NB4 (cell line): ENCODE measurements at places on chromosomes 1 and 21.

GRCh38 chr1:210490781-210491180, 162.1 kb downstream of the HHAT start:
- DNase-seq: no peak

DNA sequence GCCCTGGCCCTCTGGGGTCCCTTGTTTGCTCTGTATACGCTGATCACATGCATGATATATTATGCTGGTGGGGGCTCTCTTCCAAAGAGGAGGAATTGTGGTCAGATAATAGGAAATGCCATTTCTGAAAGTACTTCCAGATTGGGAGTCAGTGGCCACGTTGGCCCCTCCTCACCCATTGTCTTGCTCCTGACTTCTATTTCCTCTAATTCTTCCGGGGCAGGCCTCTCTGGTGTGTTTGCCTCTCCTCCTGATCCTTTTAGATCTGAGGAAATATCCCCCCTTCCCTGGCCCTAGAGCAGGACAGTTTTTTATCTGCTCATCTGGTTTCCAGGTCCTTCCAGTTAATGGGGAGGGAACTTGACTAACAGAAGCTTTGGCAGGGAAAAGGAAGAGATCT, 2.9 kb downstream of the VANGL2 start:
- DNase-seq: no peak

GRCh38 chr1:219692981-219693380, 80.1 kb upstream of the ZC3H11B start:
- DNase-seq: no peak

DNA sequence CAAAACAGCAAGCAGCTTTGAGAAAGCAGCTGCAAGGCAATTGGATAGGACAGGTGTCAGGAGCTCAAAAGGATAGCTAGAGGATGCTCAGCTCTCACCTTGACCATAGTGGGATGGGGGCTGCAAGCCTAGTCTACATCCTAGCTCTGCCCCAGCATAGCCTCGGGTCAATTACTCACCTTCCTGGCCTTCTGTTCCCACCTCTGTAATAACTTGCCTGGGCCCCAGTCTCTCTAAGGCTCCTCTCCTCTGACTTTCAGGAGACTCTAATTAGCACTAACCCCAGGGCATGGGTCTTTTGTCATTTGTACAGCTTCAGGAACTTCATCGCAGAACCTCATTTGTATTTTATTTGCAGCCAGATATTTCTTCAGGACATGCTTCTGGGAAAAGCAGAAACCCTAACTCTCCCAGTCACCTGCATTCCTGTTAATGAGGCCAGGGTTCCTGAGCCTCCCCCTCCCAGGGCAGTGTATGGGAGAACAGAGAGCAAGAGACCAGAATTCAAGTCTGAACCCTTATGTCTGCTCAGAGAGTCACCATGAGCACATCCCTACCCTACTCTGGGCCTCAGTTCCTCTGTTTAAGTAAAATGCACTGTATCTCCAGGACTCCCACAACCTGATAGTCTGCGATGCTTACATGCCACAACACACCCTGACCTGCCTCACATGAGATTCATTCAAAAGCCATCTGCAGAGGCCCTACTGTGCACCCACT, 108.1 kb downstream of the MATN1 start:
- DNase-seq: no peak

- DNase-seq: no peak
Observed at GRCh38 chr1:59432531-59433439, 135.9 kb downstream of the FGGY start.

DNA sequence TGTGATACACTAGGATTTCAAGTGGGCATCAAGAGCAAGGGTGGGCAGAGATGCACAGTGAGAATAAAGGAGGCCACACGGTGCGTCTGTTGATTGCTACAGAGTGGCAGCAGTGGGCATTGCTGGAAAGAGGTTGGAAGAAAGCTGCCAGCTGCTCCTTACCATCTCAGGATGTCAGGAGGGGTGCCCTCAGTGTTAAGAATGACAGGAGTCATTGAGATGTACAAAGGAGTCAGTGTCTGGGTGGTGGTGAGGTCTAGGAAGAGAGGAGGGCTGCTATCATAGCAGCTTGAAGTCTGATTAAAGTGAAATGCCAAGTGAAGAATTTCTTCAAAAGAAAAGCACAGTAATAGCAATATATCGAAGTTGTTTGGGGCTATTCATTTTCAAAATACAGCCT, 992.7 kb downstream of the TTLL7 start:
- no peak for DNase-seq

DNA sequence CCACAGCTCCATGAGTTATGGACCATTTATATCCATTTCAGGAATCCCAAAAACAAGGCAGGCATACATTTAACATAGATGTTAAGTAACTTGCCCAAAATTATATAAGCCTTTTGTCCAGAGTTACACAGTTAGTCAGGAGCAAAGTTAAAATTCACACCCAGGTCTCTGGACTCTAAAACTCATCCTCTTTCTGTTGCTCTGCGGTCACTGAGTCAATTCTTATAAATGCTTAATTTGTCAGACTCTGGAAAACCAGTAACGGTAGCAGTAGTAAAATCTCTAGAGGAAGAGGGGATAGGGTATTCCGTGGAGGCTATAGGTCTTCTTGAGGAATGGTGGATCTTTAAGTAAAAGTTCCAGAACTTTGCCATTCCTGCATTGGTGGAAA, 223.6 kb upstream of the JUN start:
- no peak for DNase-seq

GRCh38 chr1:7591565-7591964, 179.5 kb upstream of the VAMP3 start:
- DNase-seq: no peak

DNA sequence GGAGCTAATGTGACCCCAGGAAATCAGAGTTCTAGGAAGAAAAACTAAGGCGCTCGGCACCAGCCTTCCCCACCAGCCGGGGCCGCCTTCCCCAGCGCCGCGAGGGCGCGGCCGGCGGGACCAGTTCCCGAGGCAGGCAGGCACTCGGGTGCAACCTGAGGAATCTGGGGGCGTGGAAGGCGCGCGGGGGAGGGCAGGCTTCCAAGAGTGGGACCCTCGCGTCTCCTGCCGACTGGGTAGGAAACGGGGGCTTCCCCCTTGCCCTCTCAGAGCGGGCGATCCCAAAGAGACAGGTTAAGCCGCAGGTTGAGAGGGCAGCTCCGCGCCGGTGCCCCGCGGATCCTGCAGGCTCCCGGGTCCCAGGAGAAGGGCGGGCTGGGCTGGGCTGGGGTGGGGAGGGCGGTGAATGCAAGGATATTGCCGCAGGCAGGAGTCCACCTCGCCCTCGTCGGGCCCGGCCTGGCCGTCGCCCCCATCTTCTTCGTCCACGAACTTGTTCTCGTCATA, 431 bp downstream of the ARPC5 start:
- DNase-seq: no peak

GRCh38 chr1:160863061-160863773, 530 bp upstream of the CD244 start:
- DNase-seq: no peak

- DNase-seq: no peak
Observed at GRCh38 chr1:205191622-205192021, 19.9 kb downstream of the DSTYK start.

DNA sequence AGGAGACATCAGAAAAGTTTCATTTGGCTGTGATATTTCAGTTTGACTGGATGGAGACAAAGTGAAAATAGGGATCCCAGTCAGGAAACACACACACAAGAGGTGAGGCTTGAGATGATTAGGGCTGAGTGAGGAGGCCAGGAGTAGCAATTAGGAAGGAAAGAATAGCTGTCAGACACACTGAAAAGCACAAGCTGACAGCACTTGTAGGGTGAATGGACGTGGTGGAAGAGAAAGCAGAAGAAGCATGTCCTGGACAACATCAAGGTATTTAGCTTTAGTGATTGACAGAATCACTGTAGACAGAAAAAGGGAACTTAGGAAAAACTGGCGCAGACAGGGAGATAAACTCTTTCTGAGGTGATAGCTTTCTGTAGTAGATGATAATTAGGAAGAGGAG, 347.7 kb downstream of the TGFB2 start:
- DNase-seq: no peak

- no peak for DNase-seq
Observed at GRCh38 chr1:232383455-232384123, 246.3 kb downstream of the SIPA1L2 start.

- DNase-seq: no peak
Observed at GRCh38 chr1:221605569-221605968, 136.3 kb downstream of the DUSP10 start.

GRCh38 chr1:107434361-107434693, 293.5 kb downstream of the NTNG1 start:
- no peak for DNase-seq

GRCh38 chr1:114345930-114346479, 165.0 kb downstream of the TRIM33 start:
- peak; percentile 4 for DNase-seq

GRCh38 chr21:32281531-32281930, 2.7 kb upstream of the MIS18A start:
- DNase-seq: no peak

GRCh38 chr1:211688421-211688820, 13.0 kb upstream of the NEK2 start:
- DNase-seq: no peak

GRCh38 chr21:36708286-36709029, 9.5 kb downstream of the SIM2 start:
- DNase-seq: no peak

DNA sequence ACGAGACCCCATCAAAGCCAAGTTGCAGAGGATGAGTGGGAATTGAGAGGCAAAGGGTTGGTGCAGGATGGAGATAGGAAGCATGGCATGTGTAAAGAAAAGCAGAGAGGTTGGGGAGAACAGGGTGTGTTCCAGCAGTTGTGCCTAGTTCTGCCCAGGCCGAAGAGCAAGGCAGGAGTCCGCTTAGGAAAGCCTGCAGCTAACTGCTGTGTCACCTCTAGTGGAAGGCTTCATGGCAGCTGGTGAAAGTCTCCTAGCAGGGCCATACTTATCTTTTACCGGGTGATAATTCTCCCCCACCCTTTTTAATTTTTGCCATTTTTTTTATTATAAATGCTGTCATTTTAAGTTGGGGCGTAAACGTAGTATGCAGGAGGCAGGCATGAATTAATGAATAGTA, 93.6 kb downstream of the NFIA start:
- no peak for DNase-seq

- no peak for DNase-seq
Observed at GRCh38 chr1:72567521-72567920, 285.2 kb upstream of the NEGR1 start.

- DNase-seq: no peak
Observed at GRCh38 chr21:17427157-17427556, 85.7 kb upstream of the CXADR start.

DNA sequence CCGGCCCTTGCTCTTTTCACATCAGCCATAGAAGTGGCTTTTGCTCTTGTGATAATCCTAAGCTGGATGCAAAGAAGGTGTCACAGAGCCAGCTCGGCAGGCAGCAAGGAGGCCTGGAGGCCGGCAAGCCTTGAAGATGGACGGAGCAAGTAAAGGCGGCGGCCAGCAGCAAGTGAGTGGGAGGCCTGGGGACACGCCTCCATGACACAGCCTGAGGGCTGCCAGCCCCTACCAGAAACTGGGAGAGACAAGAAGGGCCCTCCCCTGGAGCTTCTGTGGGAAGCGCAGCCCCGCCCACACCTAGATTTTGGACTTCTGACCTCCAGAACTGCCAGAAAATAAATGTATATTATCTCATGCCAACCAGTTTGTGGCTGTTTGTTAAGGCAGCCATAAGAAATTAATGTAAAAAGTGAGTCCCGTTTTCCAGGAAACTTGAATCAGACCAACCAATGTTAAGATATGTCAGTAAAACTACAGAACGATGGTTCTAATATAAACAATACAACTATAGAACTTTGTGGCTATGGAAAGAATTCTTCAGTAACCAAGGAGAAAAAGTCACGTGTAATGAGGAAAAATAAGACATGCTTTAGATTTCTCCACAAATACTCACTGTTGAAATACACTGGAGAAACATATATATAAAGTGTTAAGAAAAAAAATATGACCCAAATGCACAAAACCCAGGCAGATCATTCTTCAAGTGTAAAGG, 49.9 kb downstream of the BACE2 start:
- no peak for DNase-seq

- peak; percentile 32 for DNase-seq
Observed at GRCh38 chr1:15735304-15736037, 587 bp upstream of the SLC25A34 start.

DNA sequence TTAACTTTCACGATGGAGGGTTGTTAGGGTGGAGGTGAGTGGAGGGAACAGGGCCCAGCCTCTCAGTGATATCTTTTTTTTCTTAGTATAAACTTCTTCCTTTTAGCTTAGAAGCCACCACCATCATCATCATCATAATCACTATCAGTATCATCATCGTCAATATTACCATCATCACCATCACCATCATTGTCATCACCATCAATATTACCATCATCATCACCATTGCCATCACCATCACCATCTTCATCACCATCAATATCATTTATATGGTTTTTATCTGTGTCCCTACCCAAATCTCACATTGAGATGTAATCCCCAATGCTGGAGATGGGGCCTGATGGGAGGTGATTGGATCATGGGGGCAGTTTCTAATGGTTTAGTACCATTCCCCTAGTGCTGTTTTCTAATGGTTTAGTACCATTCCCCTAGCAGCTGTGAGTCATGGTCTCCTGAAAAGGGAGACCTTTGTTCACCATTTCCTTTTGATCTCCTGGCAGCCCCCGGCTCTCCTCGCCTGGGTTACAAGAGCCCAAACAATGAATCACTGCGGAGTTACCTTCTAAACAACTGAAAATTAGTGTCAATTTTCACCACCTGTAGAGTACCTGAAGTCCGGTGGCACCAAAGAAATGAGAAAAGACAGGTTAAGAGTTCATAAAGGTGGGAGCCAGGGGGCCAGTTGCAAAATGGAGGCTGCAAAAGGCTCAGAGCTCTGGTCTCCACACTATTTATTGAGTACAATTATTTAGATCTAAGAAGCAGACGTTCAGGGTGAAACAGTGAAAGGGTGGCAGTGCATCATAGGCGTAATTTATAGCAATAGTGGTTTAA, 3.1 kb upstream of the PLA2G2E start:
- no peak for DNase-seq

DNA sequence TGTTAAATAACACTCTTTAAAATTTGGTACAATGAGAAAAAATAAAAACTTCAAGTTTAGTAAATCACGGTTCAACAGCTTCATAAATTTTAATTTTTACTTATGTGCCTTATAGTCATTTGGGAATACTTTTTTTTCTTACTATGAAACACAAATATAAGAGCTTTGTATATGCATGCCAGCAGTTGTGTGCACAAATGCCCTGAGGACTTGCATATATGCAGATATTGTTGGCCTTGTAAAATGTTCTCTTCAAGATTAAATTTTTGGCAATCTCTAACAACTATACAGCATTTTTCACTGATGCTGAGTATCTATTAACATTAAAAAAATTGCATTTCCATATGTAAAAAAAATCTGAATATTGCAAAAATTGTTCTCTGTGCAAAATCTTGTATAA, 458.7 kb upstream of the BRINP3 start:
- DNase-seq: no peak

DNA sequence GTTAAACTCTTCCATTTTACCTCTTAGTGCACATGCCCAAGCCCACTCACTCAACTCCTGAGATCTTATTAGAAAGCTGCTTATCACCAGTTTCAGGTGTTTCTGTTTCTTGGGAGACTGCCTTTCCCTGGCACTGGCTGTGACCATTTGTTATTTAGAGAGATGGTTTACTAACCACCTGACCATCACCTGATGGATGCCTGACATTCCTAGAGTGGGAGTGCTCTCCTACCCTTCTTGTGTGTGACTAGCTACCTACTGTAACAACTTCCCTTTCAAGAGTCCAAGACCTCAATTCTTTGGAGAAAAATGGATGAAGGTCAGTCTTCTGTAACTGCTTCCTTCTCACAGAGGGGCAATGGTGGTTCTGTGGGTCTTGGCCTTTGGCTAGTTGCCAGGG, 755.2 kb upstream of the ADAMTS5 start:
- no peak for DNase-seq
